ENCODE measurements at places on chromosomes 7 and 10.

DNA sequence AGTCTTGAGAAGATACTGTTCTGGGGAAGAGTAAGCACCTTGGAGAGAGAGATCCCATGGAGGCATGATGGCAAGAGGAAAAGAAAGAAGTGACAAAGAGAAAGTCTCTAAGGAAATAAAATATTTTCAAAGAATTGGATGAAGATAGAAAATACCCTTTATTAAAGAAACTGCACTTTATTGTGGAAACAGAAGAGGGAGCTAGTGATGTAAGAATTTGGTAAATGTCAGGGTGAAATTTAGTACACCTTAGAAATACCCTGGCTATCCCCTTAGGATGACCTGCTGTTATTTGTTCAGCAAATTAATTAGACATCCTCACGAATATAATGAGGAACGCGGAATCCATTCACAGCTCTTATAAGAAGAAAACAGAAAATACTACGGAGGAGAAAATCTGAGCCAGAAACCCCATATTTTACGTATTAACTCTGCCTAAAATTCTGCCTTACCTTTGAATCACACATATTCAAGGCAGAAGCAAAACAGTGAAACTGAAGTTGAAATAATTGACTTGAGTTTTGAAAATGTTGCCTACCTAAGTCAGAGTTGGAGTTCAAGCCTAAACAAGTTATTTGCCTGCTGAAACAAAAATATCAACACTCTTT lies 90.7 kb downstream of the TFPI2 start:
- no peak for DNase-seq

- no peak for DNase-seq
These were observed 150.4 kb upstream of the GNAI1 start for GRCh38 chr7:79984210-79984609.

GRCh38 chr7:130908345-130909160 lies 174.5 kb upstream of the KLF14 start:
- no peak for DNase-seq

- DNase-seq, result no peak
These were observed 121.3 kb downstream of the PPP1R3A start for GRCh38 chr7:113797420-113798010.

DNA sequence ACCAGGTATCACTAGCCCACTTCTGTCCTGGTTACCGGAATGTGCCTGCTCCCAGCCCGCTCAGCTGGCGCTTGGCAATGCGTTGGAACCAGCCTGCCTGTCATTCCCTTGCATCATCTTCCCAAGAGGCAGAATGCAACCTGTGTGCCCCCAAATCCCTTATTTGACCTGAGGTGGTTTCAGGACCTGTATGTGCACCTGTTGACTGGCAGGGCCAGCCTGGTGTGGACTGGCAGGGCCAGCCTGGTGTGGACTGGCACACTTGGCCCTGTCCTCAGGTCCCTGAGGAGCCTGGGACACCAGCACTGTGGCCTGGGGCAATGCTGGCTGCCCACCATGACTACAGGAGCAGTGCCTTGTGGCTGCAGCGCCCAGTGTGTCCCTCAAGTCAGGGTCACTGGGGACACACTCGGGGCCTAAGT lies 38.2 kb downstream of the ZNF467 start:
- no peak for DNase-seq

DNA sequence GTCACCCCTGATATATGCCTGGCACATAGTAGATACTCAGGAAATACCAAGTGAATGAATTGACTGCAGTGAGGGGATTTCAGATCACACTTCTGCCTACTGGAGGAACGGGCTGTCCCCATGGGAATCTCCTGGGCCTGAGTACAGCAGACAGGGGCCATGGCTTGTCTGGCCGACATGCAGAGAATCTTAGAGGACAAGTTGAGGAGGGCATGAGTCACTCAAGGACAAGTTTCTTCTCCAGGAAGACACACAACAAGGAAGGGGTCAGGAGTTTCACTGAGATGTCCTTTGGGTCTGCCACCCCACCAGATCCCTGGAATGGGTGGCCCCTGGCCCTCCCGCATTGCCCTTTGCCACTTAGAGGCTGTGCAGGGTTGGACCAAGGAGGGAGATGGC lies 20.7 kb downstream of the PLPP4 start:
- DNase-seq, result no peak

GRCh38 chr7:156616269-156617202 lies 24.0 kb upstream of the RNF32 start:
- DNase-seq, result no peak

DNA sequence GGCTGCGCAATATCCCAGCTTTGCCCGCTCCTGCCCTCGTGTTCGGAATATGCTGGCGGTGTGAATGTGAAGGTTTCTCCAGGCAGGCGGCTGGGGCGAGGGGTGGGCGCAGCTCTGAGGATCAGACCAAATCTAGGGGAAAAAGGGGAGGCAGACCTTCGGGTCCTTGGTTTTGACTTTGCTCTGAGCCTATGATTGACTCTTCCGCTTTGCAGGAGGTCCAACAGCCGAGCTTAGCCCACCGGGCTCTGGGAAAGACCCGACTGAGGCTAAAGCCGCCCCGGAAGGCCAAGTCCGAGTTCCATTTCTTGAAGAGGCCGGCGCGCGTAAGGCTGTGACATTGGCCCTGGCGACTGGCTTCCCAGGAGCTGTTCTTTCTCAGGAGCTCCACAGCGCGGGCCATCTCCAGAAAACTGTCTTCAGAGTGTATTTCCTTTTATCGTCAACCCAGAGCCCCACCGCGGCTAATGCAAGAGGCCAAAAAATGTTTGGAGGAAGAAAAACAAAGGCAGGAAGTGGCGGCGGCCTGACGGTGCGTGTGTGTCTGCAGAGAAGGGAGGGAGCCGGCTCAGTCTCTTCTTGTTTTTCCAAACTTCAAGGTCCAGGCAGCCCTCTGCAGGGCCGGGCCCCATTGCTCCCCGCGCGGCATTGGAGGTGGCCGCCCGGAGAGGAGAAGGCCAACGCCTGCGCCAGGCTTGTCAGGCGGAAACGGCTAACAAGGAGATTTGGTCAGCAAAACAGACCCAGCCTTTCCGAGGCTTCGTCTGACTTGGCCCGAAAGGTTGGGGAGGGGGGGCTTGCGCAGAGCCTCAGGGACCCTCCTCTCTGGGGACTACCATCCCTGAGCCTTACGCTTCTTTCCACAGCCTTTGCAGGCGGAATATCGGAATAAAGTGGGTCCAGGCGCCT lies 3.6 kb upstream of the HOXA11 start:
- no peak for DNase-seq

- no peak for DNase-seq
These were observed 492.0 kb downstream of the KIF20B start for GRCh38 chr10:90193240-90193985.

GRCh38 chr10:91090761-91091529 lies 129.5 kb upstream of the PCGF5 start:
- DNase-seq, result no peak

- no peak for DNase-seq
These were observed 33.2 kb downstream of the PITRM1 start for GRCh38 chr10:3139216-3139910.
